Stimulated activated CD4-positive, alpha-beta T cell treated with anti-CD3 and anti-CD28 coated beads, TNF-alpha, amount 100 ng/mL, for 1 hour (primary cell): ENCODE measurements at places on chromosomes 7 and 10.

DNA sequence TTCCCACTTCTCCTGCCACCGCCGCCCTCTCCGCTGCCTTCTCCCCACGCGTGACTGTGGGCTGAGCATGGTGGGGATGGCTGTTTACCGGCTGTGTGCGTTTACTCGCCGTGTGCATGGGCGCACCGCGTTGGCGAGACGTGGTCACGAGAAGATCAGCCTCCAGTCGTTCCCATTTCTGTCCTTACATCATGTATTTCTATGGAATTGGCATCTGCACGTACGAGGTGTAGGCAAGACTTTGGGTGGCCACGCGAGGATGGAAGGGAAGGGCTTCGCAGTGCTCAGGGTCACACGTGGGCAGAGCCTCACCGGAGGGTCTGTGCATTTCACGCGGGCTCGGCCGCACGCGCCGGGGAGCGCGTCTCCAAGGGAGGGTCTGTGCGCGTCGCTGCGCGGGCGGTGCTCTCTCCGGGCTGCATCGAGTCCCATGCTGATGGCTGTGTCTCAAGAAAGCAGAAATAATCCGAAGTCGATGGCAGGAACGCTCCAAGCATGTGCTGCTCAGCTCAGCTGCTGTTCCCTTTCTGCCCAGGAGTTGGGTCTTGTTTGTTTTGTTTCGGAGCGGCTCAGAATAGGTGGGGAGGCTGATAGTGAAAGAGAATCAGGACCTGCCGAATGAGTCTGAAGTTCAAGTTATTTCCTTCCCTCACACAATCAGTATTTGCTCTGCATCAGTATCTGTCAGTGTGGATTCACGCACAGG is 973 bp downstream of the CAMK1D start:
- no peak for DNase-seq

- DNase-seq: no peak
Measured at GRCh38 chr7:31442626-31443025, 71.3 kb upstream of the ITPRID1 start.

DNA sequence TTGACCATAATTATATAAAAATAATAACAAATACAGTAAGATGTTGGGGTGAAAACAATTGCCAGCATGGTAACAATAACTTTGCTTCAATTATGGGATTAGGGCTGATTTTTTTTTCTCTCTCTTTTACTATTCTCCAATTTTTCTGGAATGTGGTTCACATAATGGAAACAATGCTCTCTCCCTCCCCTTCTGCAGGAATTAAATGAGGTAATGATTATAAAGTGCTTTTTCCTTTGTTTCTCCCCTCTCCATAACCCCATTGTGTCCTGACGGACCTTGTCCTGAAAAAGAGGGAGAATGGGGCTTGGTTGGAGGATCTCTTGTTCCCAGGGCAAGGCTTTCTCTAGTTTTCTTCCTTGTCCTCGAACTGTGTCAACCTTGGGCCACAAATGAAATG is 234.0 kb upstream of the ZNF32 start:
- no peak for DNase-seq

DNA sequence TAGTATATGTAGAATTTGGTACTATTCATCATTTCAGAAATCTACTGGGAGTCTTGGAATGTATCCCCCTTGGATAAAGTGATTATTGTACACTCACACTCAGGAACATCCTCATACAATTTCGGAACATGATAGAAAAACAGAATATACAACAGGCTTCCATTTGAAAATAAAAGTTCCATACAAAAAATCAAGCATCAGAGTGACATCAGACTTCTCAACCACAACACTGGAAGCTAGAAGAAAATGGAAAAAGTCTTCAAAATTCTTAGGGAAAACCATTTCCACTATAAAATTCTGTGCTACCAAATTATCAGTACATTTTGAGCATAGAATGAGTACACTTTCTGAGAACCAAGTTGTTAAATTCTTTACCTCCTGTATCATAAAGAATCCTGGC is 8.8 kb downstream of the LYZL1 start:
- no peak for DNase-seq

- no peak for DNase-seq
Measured at GRCh38 chr7:11212080-11212711, 238.5 kb downstream of the PHF14 start.

GRCh38 chr10:30502266-30503060 is 68.5 kb downstream of the MAP3K8 start:
- DNase-seq: no peak

- DNase-seq: no peak
Measured at GRCh38 chr7:66352071-66352470, 146.9 kb downstream of the TPST1 start.

DNA sequence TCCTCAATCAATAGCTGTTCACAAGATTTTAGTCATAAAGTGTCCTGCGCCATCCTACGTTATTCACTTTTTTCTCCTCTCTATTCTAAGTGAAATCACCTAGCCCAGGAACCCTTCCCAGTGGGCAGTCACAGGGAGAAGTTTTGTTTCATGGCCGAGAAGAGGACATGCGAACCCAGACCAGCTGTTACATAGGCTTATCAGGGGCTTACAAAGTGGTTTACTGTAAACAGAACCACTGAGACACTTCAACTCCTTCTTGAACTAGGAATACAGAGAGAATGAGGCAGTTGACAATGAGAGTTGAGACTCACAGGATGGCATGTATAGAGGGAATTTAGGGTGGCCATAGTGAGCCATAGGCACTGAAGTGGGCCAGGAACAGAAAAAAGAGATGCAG is 246.9 kb upstream of the GLI3 start:
- no peak for DNase-seq

DNA sequence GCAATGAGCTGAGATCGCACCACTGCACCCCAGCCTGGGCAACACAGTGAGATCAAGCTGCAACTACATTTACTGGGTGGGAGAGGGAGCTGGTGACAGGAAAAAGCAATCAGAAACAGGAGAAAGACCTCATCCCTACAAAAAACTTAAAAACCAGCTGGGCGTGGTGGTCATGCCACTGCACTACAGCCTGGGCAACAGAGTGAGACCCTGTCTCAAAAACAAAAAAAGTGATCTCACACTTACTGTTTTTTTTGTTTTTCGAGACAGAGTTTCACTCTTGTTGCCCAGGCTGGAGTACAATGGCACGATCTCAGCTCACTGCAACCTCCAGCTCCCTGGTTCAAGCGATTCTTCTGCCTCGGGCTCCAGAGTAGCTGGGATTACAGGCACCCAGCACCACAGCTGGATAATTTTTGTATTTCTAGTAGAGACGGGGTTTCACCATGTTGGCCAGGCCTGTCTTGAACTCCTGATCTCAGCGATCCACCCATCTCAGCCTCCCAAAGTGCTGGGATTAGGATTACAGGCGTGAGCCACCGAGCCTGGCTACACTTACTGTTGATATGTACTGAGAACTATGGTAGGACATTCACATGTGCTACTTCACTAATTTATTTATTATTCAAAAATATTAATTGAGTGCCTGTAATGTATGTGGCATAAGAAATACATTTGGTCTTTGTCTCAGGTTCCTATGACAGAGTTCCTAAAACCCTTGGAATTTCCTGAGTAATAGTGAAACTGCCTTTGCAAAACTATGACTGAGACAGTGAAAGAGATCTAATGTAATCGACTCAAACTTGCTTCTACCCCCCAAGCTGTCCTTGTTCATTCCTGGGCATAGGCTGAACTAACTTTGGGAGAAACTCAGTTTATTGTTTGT is 27.7 kb upstream of the NRBF2 start:
- no peak for DNase-seq

DNA sequence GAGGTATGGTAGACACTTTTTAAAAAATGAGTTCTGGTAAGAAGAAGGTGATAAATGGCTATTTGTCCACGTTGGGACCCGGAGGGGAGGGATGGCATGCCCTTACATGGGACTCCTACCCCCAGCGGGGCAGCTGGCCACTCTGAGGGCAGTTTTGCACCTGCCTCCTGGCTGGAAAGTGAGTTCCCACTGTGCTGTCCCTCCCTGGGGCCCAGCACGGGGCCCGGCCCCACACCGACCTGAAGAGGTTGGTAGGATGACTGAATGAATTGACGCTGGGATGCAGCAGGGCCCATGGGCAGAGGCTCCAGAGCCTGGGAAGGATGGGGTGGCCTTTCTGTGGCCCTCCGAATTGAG is 601 bp upstream of the AEBP1 start:
- no peak for DNase-seq

- DNase-seq: no peak
Measured at GRCh38 chr10:61987537-61987936, 86.0 kb downstream of the ARID5B start.

GRCh38 chr7:39594988-39595620 is 28.3 kb upstream of the RALA start:
- DNase-seq: no peak

DNA sequence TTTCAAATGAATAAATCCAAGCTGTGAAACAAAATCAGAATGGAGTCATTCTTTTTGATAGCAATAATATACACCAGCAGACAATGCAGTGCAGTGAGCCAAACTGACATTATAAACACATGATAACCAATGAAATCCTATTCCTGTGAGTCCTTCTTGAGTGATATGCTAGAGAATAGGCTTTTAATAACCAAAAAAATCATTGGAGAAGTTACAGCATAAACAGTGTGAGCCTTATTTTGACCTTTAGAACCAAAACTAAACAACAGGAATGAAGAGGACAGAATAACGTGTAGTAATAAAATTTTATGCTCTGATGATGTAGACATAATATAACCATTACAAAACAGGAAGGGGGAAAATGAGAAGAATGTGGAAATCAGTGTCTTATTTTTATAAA is 8.7 kb downstream of the HUS1 start:
- no peak for DNase-seq

GRCh38 chr10:24642921-24643678 is 80.6 kb downstream of the ARHGAP21 start:
- DNase-seq: no peak

DNA sequence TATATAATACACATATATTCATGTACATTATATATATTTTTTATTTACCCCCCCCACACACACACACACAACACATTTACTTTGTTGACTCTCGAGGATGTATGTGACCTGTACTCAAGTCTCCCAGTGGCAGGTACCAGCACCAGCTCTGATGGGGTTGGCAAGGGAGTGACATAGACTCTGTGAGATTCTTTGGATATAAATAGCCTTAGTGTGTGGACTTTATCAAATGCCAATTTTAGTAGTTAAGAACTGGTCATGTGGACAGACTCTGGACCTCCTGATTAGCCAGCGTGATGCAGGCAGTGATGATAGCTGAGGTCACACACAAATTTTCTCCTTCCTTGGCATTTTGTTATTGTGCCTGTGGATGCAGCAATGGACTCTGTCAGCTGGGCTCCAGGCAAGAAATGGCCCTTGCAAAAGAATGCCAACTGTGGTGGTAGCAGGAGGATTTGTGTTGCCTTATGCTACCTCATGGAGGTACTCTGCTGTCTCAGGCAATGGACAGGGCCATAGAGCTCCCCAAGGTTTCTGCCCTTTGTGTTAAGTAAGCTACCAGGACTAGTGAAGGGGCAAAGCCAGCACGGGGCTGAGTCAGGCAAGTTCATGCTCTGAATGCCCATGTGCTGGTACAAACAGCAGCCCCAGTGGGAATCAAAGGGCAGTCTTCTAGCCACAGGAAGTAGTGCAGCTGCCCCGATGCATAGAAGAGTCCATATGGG is 224.6 kb upstream of the ZWINT start:
- no peak for DNase-seq

- no peak for DNase-seq
Measured at GRCh38 chr7:89773611-89774010, 380.7 kb upstream of the STEAP1 start.

DNA sequence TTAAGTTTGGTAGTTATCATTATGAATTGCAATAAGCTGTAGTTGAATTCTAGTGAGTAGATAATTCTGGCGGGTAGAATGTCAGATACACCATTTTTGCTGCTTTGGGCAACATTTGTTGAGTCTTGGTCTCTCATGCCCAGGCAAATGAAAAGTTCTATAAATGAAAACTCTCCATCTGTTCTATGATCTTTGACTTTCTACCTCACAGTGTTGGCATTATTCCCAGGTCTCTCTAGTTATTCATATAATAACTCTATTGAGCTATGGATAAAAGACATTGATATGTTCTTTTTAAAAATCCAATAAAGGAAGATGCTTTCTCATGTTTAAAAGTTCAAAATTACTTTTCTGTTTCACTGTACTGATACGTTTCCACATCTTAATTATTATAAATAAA is 415.3 kb upstream of the SEMA3D start:
- no peak for DNase-seq

GRCh38 chr10:17257466-17258321 is 29.7 kb downstream of the VIM start:
- peak; percentile 19 for DNase-seq

DNA sequence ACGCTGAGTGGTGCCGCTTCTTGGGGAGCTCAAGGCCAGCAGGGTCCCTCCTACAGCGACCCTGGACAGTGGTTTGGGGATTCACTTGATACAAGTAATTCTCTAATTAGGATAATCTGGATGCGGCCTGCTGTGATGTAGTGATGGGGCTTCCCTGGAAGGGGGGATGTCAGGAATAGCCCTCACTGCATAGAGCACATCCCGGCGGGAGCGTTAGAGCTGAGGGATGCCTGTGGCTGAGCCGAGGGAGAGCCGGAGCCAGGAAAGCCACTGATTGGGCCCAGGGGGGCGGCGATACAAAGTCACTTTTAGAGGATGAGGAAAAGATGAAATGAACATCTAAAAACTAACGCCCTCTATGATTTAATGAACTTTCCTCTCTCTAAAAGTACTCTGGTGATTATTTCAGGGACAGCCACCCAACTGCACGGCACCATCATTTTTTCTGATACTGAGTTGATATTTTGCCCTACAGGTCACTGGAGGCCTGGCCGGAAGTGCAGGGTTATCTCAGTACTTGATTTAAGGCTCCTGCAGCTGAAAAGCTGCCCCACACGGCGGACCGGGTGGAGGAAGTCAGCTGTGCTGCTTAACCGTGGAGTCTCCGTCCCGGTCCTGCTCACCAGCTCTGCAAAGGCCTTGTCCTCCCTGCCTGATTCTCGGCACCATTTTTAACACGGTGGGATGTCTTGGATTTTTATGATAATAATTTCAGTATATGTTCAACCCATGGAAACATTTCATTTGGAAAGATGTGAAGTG is 518.8 kb downstream of the DNAJB6 start:
- no peak for DNase-seq

DNA sequence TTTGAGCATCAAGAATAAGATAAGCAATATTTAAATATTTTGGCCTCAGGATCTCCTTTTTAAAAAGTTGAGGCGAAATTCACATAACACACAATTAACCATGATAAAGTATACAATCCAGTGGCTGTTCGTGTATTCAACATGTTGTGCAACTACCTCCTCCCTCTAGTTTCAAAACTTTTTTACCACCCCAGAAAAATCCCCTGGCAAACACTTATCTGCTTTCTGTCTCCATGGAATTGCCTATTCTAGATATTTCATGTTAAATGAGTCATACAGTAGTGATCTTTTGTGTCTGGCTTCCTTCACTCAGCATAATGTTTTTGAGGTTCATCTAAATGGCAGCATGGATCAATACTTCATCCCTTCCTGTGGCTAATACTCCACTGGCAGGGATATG is 31.8 kb upstream of the IL15RA start:
- DNase-seq: no peak

GRCh38 chr10:6200734-6201515 is 1.8 kb upstream of the PFKFB3 start:
- DNase-seq: no peak

- DNase-seq: no peak
Measured at GRCh38 chr7:142927949-142928348, 5.6 kb downstream of the TRPV5 start.

- no peak for DNase-seq
Measured at GRCh38 chr10:112752288-112752687, 197.8 kb upstream of the TCF7L2 start.
